NCI-H2029 (cell line): ENCODE measurements at places on chromosomes 4 and X.

DNA sequence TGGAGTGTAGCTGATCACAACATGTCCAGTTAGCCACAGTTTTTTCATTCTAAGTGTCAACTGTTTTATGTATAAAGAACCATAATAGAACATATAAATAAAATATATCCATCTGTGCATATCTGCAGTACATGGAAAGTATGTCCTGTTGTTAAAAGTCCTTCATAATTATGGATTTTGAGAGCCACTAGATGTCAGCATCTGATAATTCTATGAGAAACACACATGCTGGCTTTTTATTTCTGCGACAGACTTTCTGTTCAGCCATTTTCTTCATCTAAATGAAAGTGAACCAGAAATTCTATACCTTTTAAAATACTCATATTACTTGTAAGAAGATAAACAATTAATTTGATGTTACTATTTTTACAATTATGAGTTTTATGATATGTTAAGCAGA, 251.5 kb downstream of the GPM6A start:
- DNase-seq, result no peak

DNA sequence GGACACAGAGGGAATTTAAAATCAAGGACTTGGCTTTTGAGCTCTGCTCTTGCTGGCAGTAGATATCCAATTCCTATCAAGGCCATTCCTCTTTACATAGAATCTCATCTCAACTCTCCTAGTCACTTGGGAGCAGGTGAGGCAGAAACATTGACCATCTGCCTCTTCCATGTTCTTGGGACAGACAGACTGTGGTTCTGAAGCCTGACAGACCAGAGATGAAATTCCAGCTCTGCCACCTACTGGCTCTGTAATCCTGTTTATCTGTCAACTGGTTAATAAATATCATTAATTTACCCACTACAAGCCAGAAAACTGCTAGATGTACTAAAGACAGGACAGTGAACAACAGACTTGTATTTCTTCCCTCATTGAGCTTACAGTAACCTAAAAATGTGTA, 300.8 kb downstream of the ADGRL3 start:
- no peak for DNase-seq

DNA sequence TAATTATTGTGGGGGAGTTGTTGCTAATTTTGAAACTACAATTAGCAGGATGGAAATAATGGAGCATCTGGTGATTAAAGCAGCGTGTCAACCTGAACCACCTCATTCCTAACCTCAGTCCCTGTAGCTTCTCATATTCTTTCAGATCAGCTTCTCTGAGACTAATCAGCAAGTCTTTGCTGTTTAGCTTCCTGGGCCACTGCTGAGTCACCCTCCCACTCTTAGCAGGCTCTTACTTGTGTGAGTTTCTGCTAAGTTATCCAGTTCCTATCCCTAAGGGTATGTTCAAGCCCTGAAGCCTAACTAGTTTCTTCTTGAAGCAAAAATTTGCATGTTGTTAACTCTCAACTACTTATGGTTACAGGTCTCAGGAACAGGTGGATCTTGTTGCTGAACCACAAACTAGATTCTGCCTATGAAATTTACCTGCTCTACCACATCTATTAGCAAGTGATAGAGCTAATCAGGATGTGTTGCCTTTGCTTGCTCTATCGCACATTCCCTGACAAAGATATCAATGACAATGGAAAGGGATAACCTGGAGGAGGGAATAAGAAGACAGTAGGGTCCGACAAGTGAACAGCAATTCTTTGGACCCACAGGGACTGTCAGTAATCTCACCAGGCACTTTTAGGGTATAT, 134.2 kb downstream of the EIF4E start:
- no peak for DNase-seq

DNA sequence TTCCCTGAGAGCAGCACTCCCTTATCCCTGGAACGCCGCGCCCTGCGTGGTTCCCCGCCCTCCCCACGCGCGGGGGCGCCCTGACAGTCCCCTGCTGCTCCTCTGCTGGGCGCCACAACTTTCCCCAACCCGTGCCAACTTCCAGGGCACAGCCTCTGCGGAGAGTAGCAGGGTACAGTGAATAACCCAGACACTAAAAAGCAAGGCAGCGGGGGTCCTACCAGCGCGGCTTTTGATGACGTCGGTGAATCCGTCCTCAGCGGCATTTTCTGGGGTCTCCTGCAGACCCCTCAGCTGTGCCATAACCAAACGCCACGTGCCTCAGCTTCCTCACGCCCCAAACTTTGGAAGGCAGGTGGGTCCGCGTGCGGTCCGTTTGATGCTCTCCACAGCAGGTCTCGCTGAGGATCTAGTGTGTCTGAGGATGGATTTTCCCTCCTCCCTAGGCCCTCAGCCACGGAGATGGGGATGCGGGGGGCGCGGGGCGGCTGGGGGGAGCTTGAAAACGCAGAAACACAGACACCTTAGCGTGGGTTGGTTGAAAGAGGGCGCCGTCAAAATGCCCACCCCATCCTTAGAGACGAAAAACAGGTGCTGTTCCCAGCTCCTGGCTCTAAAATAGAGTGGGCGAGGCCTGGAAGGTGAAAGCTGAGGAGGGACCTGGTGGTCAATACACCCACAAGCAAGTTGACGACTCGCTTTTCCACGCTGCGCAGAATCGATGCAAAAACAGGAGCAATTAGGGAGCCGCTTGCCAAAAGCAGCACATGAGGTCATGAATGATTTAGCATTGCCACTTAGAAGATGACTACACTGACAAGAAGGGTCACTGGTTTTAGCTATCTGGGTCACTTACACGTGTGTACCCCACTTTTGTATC, 405.6 kb downstream of the FAM47A start:
- DNase-seq, result no peak
